Cardiac ventricle fibroblast (primary cell): ENCODE measurements at places on chromosomes 4 and X. TPM values are rescaled to one million over a fixed set of nuclear protein-coding genes. Genes with fewer than 3 reads are reported as not detected.

The GNRHR gene
- total RNA-seq = not detected in 2 replicates

The TMEM271 gene
- total RNA-seq = not detected in 2 replicates

The CDKL2 gene
- not detected in 2 replicates for total RNA-seq

The CXCL10 gene
- not detected in 2 replicates for total RNA-seq
